ENCODE measurements at places on chromosomes 6 and 20.
A peak's percentile ranks its signal among the peaks of the same experiment; 100 is the strongest.

DNA sequence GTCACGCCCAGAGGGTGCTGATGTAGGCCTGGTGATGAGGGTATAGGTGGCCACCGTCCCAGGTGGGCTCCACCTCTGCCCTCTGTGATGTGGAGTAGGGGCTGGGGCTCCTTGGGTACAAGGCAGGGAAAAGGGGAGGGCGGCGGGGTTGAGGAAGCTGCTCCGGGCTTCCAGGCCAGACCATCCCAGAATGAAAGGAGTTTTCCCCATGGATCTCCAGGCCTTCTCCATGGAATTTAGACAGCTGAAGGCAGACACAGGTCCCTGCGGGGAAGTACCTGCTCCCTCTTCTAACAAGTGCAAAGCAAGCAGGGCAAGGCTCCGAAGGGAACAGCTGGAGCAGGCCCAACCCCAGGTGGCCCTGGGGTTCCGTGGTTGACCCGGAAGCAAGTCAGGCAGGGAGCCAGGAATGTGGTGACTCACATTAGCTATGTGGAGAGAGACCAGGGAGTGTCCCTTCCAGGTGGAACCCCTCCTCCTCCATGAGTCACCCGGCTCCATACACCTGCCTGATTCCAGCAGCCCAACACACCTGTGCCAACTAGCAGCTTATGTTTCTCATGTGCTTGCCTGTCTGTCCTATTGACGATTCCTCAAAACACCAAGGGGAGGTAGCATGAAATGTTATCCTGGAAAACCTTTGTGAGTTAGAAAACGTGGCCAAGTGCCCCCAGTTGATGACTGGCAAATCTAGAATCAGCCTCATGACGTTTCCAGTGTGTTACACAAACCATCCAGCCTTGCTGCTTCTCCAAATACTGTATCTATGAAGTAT lies 59.7 kb upstream of the SNX9 start:
- no peak for DNase-seq

- no peak for DNase-seq
Measured at GRCh38 chr20:51182571-51182970, 159.7 kb upstream of the KCNG1 start.

GRCh38 chr6:83722876-83723275 lies 14.0 kb upstream of the SNAP91 start:
- no peak for DNase-seq

DNA sequence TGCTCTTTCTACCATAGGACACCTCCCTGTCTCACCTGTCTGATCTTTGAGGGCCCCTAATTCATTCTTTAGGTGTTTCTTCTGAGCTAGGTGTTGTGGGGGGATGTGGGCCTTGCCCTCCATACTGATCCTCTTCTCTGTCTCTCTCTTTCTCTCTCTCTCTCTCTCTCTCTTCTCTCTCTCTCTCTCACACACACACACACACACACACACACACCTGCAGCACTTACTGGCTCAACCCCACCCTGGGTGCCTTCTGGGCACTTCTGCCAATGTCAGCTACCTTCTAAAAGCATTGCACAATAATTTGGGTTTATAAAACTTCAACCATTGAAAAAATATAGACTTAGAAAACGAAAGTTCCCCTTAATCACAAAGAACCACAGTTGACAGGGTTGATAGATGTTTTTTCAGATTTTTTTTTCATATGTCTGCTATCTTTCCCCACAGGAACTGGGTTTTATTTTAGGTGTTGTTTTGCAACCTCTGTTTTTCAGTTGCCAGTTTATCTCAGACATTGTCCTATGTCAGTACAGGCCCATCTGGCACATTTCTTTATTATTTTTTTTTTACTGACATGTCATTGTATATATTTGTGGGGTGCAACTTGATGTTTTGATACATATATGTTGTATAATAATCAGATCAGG lies 28.1 kb downstream of the PKIG start:
- no peak for DNase-seq

DNA sequence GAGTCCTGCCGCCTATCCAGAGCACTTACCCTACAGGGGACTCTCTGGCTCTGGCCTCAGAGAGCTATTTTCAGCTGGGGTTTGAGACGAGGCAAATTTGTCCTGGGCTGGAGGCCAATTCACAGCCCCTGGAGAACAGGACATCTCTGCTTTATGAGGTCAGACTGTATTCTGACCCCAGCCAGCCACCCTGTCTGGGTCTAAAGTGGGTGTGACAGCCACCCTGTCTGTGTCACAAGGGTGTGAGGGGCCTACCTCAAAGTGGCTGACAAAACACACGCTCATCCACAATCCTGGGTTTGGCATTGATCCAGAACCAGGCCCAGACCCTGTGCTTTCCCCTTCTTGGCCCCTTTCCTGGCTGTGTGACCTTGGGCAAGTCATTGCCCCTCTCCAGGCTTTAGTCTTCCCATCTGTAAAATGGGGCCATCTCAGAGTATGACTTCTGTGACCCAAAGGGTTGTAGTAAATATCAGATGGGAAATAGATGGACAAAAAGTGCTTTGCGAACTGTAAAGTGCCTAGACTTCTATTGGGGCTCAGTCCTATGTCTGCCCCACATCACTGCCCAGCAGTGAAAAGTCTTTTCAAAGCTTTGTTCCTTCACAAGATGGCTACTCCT lies 44.1 kb upstream of the TGM2 start:
- no peak for DNase-seq

DNA sequence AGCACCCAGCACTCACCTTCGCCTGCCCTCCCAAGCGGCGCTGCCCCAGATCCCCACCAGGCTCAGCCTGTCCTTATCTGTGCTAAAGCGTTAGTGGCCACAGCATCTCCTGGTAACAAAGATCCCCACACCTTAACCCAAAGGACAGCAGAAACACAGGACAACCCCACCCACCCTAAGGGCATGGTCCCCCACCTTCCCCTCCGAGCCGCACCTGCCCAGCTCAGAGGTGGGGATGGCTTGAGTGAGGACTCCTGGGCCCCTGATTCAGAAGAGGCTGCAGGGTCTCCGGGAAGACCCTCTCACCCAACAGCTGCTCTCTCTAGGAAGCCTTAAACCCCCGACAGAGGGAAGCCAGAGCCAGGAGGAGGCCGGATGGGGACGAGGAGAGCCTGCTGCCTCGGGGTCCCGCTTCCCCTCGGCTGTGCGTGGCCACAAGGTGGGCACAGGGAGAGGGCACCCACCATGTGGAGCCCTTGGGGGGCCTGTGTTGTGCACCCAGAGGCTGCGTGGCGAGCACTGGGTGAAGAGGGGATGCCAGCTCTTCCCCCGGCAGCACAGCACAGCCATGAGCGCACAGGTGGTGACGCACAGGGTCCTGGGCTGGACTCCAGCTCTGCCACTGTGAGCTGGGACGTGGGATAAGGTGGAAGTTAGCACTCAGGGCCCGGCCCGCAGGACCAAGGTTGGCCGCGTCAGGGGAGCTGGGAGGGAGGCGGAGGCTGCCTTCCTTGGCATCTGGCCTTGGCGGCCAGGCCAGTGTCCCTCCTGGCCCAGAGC lies 31.9 kb upstream of the MRGBP start:
- DNase-seq, result no peak

DNA sequence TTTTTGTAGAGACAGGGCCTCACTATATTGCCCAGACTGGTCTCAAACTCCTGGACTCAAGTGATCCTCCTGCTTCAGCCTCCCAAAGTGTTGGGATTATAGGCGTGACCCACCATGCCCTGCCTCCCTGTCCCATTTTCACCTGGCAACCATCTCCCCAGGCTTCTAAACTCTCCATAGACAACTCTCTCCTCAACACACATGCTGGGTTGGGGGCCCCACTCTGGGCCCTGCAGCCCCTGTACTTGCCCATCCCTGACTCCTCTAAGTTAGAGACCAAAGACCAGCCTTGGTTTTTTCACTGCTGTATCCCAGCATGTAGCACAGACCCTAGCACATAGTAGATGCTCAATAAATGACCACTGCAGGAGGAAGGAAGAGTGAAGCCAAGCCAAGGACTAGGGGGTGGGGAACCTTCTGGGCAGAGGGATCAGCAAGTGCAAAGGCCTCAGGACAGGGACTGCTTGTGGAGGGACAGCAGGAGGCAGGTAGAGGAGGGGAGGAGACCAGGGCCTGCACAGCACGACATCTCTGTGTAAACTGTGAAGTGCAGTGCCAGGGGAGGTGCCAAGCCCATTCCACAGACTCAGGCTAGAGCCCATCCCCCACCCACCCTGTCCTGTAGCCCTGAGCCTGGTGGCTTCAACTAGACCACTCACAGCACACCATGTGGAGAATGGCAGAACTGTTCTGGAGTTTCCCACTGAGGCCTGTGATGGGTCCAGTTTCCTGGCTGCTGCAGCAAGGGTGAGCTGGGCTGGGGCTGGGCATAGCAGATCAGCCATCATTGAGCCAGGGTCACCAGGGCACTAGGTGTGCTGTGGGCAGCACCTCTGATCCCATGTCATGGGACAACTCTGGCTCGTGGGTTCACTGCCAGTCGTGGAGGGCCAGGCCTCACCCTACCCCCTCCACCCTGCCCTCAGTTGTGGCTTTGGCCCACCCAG lies 3.4 kb upstream of the SRC start:
- DNase-seq, result no peak

- no peak for DNase-seq
Measured at GRCh38 chr6:139474145-139475108, 100.0 kb upstream of the CITED2 start.

GRCh38 chr6:81075974-81076373 lies 676.5 kb downstream of the TENT5A start:
- no peak for DNase-seq

DNA sequence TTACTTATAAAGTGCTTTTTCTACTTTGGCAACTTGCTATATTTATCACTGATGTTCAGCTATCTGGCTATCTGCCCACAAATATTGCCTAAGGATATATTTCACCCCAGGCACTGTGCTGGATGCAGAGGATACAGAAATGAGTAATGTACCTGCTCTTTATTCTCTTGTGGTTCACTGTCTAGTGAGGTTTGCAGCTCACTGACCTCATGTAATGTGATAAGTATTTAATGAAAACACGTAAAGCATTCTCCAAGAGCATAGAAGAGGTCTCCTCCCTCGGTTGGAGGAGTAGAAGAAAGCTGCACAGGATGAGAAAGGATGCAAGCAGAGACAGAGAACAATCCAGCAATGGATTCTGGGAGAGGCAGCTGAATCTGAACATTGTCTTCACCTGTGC lies 610.7 kb downstream of the CBLN4 start:
- DNase-seq, result no peak

GRCh38 chr6:52840763-52841585 lies at the start of gene GSTA5:
Gene GSTA5 (minus strand): TSS chr6:52840813.
- no peak for DNase-seq

- DNase-seq, result no peak
Measured at GRCh38 chr6:141153563-141153962, 979.2 kb upstream of the GJE1 start.

- DNase-seq, result no peak
Measured at GRCh38 chr20:46308258-46309157, at the start of gene CDH22. Gene CDH22 (minus strand): TSS chr20:46308498. CDS start chr20:46251294, 57,204 bp downstream.

GRCh38 chr20:57686931-57687652 lies 22.7 kb downstream of the PMEPA1 start:
- no peak for DNase-seq

DNA sequence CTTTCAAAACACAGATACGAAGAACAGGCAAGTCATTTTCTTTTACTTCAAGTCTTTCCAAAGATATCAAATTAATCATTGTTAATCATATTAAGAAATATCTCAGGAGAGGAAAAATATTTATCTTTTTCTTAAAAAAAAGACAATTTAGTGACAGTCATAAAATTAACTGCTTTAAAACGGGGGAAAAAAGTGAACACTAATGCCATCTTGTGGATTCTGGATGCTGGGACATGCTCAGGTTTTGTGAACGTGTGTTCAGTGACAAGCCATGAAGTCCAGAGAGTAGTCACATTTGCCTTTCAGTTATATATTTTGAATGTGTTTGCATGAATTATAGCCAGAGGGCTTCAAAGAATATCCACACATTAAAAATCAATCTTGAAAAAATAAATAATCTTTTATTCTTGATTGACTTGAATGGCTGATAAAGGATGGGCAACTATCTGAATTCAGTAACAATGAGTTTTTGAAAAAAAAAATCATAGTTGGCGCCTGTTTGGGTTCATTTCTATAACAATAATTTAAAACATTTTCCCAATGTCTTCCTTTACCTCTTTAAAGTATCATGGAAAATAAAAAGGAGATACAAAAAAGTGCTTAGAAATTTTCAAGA lies 74.7 kb upstream of the NOX3 start:
- peak; percentile 11 for DNase-seq

- DNase-seq, result peak; percentile 98
Measured at GRCh38 chr6:32838114-32838958, at the start of gene TAP2. Gene TAP2 (minus strand): TSS chr6:32838739. CDS start chr6:32838233, 506 bp downstream.

- no peak for DNase-seq
Measured at GRCh38 chr20:40687384-40688128, 1.5 kb downstream of the MAFB start.

GRCh38 chr20:32142991-32143390 lies 33.5 kb downstream of the TM9SF4 start:
- DNase-seq, result no peak

DNA sequence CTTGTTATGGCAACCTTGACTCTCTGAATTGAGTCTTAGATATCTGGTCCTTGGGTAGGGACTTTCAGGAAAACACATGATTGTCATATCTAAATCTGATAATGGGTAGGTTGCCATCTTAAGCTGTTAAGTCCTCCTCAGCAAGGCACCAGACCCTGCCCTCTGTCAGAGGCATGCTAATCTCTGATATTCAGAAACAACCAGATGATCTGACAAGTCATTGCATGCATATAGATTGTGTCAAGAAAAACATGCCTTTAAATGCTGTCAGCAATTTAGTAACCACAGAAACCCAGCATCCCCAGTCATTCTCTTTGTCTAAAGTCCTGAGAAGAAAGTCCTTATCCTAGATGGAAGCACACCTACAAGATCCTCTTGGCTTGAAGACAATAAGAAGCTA lies 149.1 kb downstream of the EDN1 start:
- DNase-seq, result no peak

GRCh38 chr6:38171997-38172738 lies 352.6 kb downstream of the ZFAND3 start:
- no peak for DNase-seq

DNA sequence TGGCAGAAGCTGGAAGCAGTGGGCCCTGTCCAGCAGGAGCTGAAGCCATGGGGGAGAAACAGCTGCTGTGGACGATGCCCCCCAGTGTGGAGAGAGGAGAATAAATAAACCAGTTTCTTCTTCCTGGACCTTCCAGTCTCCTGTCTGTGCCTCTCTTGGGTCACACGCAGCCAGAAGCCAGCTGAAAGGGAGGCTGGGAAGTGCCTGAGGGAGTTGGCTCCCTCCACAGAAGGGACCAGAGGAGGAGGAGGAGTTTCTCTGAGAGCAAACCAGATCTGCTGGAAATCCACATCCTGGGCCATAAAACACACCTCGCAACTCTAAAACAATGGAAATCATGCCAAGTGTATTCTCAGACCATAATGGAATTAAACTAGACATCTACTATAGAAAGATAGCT lies 577.0 kb downstream of the CDH26 start:
- no peak for DNase-seq

GRCh38 chr6:154453329-154453728 lies 57.2 kb downstream of the CNKSR3 start:
- no peak for DNase-seq

GRCh38 chr6:113401231-113401630 lies 455.9 kb upstream of the MARCKS start:
- DNase-seq, result no peak

GRCh38 chr6:147201885-147202515 lies 2.2 kb upstream of the STXBP5 start:
- DNase-seq, result no peak

GRCh38 chr6:170031684-170032121 lies 259.2 kb downstream of the DLL1 start:
- no peak for DNase-seq
